Left cardiac atrium (tissue), 4 donors: ENCODE measurements at places on chromosomes 5 and 9. TPM values are rescaled to one million over a fixed set of nuclear protein-coding genes. Genes with fewer than 3 reads are reported as not detected.
A peak's percentile ranks its signal among the peaks of the same experiment; 100 is the strongest.

- no peak for DNase-seq
Observed at GRCh38 chr9:15498246-15498995, 12.3 kb downstream of the PSIP1 start.

DNA sequence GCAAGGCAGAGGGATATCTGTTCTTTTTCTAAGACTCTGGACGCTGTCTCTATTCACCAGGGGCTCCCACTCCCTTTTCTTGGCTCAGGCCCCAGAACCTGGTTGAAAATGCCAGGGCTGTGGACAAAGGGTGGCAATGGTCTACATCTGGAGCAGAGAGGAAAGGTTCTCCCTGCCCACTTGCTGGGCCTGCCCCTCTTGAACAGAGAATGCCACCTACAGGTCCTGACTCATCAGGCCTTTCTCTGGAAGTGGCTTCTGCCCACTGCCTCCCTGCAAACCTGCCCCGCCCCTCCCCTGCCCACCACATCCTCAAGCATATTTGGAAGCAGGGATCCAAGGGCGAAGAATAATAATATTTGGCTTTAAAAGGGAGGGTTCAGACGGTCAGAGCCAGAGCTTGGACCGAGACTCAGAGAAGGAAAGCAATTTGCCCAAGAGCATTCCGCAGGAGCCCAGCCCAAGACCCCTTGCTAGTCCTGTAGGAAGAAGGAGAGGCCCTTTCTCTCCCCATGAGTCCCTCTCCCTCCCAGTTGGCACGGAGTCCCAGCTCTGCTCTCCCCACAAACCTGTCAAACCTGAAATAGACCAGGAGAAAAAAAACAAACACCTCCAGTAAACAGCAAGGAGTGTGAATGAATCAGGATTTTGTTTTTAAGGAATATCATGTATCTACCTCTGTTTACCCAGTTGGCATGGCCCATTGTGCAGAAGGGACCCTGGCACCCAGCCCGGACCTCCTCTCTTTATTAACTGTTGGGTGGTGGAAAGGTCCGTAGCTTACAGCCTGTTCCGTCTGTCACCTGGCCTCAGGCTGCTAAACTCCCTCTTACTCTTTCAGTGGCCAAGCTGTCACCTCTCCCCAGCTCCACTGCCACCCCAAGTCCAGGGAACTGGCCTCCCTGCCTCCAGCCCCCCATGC lies 37.7 kb upstream of the STXBP1 start:
- peak; percentile 43 for DNase-seq

Gene CCDC187
- not detected for total RNA-seq

GRCh38 chr9:103681435-103681834 lies 412.7 kb upstream of the SMC2 start:
- DNase-seq: no peak

GRCh38 chr9:30673132-30673531 lies 1711.3 kb upstream of the ACO1 start:
- no peak for DNase-seq

DNA sequence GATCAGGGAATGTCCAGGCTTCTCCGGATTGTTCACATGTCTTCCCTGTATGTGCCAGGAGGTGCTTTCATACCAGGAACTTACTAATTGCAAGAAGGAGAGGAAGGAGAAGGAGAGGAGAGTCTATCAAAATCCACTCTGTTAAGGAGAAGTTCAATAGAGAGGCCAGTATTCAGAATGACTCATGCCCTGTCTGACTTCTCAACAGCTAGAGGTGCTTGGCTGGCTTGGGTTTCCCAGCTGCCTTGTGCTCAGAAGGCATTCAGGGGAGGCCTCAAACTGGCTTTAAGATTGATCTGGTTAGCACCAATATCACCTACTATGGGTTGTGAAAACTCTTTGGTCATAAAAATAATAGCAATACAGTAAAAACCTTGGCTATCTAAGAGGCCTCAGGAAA lies 167.9 kb upstream of the GLRA1 start:
- no peak for DNase-seq

- DNase-seq: no peak
Observed at GRCh38 chr5:14231156-14231555, 88.0 kb downstream of the TRIO start.

- no peak for DNase-seq
Observed at GRCh38 chr9:136675477-136676296, 11.6 kb downstream of the AGPAT2 start.

Gene SPINK7
- not detected for total RNA-seq

DNA sequence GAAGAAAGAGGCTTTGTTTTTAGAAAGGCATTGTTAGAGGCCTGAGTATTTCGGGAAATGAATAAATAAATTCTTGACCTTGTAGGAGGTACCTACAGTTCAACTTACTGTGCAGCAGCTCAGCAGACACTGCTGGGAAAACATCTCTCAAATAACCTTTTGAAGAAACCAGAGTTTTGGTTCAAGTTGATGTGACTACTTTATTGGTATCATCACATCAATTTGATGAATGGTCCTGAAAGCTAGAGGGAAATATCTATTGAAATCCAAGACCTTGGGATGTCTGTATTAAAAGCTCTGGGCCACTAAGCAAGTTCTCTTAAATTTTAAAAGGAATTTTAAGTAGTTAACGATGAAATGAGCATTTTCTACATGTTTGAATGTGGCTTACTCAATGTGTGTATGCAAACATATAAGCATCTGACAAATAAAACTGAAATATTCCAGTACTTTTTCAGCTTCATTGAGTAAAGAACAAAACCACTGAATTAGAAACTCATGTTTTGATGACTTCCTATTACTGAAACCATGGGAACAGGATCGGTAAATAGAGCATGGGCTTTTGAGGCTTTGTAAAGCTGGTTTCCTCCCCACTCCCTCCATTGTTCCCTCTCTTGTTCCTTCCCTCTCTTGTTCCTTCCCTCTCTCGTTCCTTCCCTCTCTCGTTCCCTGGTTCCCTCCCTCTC lies 36.7 kb downstream of the SLC27A6 start:
- DNase-seq: no peak

Gene IFNK
- not detected for total RNA-seq

Gene ZNF189
- total RNA-seq: 36.7 TPM

DNA sequence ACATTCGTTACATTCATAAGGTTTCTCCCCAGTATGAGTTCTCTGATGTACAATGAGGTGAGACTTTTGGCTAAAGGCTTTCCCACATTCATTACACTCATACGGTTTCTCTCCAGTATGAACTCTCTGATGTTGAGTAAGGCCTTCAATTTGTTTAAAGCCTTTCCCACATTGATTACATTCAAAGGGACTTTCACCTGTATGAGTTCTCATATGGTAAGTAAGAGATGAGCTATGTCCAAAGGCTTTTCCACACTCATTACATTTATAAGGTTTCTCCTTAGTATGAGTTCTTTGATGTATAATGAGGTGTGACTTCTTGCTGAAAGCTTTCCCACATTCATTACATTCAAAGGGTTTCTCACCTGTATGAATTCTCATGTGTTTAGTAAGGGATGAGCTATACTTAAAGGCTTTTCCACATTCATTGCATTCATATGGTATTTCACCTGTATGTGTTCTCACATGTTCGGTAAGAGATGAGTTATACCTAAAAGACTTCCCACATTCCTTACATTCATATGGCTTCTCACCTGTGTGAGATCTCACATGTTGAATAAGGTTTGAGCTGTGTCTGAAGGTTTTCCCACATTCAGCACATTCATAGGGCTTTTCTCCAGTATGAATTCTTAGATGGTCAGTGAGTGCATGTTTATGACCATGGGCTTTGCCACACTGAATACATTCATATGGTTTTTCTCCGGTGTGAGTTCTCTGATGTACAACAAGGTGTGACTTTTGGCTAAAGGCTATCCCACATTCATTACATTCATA lies 13.5 kb downstream of the ZFP37 start:
- no peak for DNase-seq

- DNase-seq: no peak
Observed at GRCh38 chr9:37005517-37006140, 28.4 kb downstream of the PAX5 start.

- no peak for DNase-seq
Observed at GRCh38 chr9:90547896-90548295, 94.7 kb downstream of the DIRAS2 start.

DNA sequence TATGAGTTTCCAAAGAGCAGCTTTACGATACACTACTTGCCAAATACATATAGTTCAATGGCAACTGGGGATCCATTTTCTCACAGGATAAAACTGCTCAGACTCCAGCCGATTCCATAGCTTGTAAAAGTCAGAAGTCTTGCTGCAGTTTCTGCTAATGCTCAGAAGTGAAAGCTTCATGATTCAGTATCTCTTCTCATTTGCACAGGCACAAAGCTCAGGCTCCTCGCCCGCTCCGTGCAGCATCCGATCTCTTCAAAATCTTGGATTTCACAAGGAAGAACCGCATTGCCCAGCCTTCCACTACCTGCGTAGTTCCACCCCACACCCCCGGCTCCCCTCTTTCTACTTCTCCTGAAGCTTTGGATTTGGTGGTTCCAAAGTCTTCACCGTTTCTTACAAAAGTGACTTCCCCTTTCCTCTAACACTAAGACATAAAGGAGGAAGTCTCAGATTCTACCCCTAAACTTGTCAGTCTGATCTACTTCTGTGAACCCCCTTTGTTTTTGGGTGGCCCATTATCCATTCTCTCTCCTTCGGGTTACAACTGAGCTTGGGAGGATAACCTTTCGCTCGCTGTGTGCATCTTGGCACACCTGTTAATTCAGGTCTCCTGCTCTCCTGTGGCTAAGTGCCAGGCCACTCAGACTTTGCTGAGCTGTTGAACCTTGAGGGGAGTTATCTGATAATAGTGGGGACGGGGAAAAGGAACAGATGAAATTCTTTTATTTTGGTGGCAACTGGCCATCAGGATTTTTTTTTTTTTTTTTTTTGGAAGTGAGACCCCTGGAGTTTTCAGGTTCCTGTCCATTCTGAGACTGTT lies 194.1 kb downstream of the GNA14 start:
- no peak for DNase-seq

GRCh38 chr5:124599028-124599973 lies 147.1 kb downstream of the ZNF608 start:
- DNase-seq: peak; percentile 23

Gene ARRDC3
- 18.9 TPM for total RNA-seq

GRCh38 chr5:59416451-59416850 lies 477.1 kb downstream of the PDE4D start:
- no peak for DNase-seq

Gene DOK3
- 9.0 TPM for total RNA-seq

Gene SLCO4C1
- total RNA-seq: 0.24 TPM
